ENCODE measurements at places on chromosomes 7 and 10.

- DNase-seq: no peak
Measured at GRCh38 chr7:147443942-147444341, 1146.6 kb upstream of the C7orf33 start.

DNA sequence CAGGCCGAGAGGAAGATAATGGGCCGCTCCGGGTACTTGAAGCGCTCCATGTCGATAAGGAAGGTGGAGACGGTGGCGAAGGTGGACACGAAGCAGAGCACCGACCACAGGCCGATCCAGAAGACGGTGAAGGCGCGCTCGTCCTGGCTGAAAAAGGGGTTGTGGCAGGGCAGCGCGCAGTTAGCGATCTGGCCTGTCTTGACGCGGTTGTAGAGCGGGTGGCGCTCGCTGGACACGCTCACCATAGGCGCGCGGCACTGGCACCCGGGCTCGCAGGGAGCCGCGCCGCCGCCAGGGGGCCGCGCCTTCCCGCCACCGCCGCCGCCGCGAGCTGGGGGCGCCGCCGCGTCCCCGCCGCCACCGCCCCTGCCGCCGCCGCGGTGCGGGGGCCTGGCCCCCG, 1.6 kb downstream of the FZD8 start:
- DNase-seq: peak; percentile 64

DNA sequence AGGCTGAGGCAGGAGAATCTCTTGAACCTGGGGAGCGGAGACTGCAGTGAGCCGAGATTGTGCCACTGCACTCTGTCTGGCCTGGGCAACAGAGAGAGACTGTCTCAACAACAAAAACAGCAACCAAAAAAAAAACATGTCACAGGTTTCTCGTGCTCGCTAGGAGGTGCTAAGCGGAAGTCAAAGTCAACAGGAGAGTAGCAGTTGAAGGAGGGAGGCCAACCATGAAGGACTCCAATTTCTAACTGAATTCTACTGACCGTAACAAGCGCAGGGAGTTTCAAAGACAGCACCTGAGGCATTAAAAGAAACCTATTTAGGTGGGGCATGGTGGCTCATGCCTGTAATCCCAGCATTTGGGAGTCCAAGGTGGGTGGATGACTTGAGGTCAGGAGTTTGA, 19.4 kb downstream of the KIN start:
- DNase-seq: no peak

DNA sequence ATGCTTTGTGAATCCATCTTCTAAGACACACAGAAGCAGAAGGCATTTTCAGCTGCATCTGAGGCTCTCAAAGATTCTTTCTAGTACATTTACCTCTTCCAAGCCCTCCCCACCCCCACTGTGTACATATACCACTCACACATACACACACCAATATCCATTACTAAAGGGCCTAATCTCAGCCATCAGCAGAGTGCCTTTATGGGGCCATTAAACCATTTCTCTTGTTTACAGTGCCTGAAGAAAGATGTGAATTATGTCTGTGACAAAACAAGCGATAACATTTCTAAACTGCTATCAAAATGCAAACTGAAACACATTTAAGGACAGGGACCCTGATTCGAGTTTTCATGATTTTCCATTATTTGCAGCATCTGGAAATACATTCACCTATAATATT, 40.0 kb downstream of the ETV1 start:
- DNase-seq: no peak

GRCh38 chr10:122051609-122052385, 62.8 kb downstream of the TACC2 start:
- DNase-seq: no peak

DNA sequence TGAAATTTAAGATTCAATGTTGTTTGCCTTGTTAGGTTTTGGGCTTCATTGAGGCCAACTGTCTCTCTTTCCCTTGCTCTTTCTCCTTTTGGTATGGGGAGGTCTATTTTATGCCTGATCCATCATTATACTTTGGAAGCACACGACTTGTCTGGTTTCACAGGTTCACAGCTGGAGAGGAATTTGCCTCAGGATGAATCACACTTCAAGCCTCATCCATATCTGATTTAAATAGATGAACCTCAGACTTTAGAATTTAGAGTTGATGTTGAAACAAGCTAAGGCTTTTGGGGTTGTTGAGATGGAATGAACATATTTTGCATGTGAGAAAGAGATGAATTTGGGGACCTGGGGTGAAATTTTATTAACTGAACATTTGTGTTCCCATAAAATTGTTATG, 150.5 kb upstream of the IGFBP3 start:
- DNase-seq: no peak

DNA sequence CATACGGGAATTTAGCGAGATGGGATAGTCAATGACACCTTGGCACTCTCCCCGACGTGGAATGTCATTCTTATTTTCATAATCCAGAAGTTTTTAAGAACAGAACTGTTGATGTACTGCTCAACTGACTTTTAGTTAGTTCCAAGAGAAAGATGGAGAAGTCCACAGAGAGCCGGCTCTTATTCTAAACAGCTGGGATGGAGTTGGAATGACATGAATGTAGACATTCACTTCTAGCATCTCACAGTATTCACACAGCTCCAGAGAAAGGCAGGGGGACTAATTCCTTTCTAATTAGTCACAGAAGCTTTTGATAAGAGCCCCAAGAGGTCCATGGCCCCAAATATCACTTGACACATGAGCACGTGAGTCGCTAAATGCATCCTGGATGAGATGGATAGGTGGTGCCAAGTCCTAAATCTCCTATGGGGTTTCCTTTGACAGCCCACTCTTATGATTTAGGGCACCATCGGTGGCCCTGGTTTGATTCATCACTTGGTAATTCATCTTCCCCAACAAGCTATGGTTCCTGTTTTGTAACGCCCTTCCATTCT, 420.3 kb upstream of the AUTS2 start:
- DNase-seq: no peak

DNA sequence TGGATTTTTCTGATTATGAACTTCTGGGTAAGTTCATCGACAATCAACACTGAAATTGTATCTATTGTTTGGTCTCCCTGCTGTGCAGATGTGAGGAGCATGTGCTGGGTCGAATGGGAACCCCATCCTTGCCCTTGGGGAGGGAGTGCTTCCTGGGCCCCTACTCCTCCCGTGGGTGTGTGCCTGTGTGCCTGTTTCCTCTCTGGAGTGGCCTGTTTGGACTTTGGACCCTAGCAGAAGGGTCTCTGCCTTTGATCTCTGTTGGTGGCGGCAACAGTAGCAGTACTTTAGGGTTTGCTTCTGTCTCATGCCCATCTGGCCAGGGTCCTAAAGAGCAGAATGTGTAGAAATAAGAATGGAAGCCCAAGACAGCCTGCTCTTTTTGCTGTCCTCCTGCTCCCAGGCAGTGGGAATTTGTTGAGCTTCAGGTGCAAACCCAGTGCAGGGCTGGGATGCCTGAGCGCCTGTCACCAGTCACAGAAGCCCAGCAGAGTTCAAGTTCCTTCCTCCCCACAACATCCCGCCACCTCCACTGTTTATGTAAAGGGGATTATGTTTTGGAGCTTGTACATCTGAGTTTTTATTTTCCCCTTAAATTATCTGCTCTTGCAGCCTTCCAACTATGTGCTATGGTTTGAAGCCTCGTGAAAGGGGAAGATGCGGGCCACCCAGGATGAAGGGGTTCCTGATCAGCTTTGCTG, 1.5 kb upstream of the TACR2 start:
- no peak for DNase-seq

- no peak for DNase-seq
Measured at GRCh38 chr7:90891529-90891928, 295.4 kb downstream of the CDK14 start.

- DNase-seq: no peak
Measured at GRCh38 chr7:143002898-143003297, 24.0 kb downstream of the OR9A2 start.

DNA sequence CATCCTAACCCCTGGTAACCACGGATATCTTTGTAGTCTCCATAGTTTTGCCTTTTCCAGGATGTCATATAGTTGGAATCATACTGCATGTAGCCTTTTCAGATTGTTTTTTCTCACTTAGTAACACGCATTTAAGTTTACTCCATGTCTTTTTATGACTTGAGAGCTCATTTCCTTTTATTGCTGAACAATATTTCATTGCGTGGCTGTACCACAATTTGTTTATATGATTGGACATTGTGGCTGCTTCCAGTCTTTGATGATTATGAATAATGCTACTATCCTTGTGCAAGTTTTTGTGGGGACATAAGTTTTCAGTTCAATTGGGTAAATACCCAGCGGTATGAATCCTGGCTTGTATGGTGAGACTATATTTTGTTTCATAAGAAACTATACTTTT, 60.8 kb downstream of the AOAH start:
- DNase-seq: no peak

DNA sequence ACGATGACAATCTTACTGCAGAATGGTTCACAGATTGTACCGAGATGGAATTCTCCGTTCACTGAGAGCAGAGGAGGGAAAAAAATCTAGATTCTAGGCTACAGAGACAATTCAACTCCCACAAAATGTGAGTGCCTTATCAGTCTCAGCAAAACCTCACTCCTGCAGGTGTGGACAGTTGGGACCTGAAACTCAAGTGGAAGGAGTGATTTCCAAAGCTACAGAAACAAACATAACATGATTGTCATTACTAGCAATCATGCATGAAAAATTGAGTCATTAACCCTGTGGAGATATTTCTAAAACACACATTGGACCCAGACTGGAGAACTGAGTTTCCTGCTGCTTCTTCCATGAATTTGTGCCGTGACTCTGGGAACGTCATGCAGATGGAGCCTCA, 70.3 kb downstream of the CALML3 start:
- no peak for DNase-seq
